AG04449 (cell line): ENCODE measurements at places on chromosomes 13 and 19.

- DNase-seq, result no peak
Observed at GRCh38 chr13:86554066-86554465, 754.8 kb upstream of the SLITRK6 start.

DNA sequence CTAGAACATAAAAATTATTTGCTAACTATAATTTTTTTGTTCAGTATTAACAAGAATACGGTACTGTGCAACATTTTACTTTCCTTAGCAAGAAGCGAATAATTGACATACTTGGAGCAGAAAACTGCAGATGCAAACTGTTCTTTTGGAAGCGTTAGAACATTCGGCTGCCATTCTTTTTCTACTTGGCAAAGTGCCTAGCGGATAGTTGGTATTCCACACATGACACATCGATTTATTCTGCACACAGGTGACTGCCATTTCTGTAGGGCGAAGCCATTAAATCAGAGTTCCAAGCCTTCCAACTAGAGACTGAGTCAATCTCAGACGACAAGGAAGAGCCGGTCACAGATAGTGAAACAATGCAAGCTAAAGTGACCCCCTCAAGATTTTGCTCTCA, 117.4 kb downstream of the TRPC4 start:
- DNase-seq, result no peak

DNA sequence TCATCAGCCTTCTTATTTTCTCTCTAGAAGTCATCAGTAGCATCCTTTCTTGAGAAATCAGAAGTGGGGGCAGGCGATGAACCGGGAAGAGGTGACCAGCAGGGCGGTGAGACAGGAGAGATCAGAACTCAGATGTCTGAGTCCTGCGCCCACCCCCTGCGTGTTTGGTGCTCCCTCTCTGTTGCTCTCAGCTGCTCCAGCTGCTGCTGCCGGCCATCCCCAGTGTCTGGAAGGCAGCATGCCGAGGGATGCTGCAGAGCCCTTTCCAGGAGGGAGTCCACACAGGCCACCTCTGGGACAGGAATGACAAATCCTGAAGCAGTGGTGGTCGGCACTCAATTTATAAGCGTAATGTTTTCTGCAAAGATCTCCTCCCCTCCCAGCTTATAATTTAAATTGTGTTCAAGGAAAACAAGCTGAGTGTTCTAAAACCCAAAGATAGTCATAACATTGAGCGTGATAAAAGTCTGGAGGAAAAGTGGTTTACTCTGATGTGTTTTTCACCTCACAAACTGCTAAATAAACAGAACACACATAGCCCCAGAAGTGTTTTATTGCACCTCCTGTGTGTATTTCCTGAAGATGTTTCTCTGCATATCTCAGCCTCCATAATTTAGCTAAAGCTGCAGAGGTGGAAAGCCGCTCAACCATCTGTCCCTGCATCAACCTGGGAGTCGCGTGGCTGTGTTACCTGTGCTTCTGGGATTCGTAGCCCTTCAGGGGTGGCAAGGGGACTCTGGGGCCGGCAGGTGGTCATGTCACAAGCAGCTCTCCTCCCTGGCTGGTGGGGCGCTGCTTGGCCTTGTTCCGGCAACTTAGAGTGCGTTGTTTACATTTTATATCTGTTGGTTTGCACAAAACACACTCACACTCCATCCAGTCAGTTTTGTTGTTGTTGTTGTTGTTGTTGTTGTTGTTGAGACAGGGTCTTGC, 191.2 kb downstream of the USP12 start:
- no peak for DNase-seq

GRCh38 chr13:63595811-63596210, 2180.2 kb upstream of the PCDH20 start:
- no peak for DNase-seq

DNA sequence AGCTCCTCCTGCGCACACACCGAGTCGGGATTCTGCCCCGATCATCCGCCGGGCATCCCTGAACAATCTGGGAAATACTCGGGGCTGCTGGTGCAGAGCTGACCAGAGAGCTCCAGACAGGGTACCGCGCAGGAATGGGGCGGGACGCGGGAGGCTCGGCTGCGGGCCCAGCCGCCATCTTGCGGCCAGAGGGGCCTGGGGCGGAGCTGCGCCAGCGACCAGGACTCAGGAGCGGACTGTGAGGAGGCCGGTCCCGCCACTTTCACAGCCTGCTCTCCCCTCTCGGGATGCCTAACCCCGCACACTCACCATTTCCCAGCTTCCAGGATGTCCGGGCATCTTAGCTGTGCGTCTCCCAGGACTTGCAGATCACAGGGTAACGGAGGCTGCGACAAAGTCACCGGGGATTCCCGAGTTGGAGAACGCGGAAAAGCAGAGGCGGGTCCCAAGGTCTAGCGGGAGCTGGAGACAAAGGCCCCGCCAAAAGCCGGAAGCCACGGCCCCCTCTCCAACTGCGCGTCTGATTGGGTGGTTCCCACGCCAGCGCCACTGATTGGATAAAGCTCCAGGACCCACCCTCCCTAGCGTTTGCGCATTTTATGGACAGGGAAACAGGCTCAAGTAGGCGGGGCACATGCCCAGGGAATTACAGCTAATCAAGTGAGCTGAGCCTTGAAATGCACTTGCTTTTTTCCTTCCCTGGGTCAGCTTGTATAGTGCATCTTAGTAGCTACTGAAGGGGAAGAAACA, 15.8 kb upstream of the ZNF43 start:
- peak; percentile 65 for DNase-seq

DNA sequence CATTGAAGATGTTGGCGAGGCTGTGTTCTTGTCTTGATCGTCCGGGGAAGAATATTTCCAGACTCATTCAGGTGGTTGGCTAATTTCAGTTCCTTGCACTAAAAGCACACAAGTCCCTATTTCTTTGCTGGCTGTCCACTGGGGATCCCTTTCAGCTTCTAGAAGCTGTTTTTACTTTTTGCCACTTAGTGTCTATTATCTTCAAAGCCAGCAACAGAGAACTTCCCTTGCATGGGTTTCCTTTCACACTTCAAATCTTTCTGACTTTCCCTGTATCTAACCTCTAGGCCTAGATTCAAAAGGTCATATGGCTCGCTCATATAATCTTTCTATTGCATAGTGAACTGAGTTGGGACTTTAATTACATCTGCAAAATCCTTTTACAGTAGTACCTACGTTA, 215.3 kb upstream of the PCDH9 start:
- DNase-seq, result no peak

- DNase-seq, result no peak
Observed at GRCh38 chr19:5624741-5625278, 1.9 kb downstream of the SAFB start.

- DNase-seq, result no peak
Observed at GRCh38 chr19:2242092-2242537, 5.5 kb downstream of the SF3A2 start.

- DNase-seq, result no peak
Observed at GRCh38 chr19:51338563-51339312, 3.2 kb downstream of the VSIG10L start.

GRCh38 chr19:46225558-46226004, 4.0 kb upstream of the IGFL1 start:
- DNase-seq, result no peak

- no peak for DNase-seq
Observed at GRCh38 chr13:98525456-98526181, 51.3 kb downstream of the STK24 start.

GRCh38 chr13:111518161-111518792, 197.8 kb downstream of the TEX29 start:
- no peak for DNase-seq

- no peak for DNase-seq
Observed at GRCh38 chr19:13275016-13275722, 125.0 kb downstream of the IER2 start.

GRCh38 chr13:20518660-20519100, 7.0 kb downstream of the CRYL1 start:
- no peak for DNase-seq
